Natural killer cell treated with Interleukin-12 subunit alpha and Interleukin-12 subunit beta and Interleukin-15 and Interleukin-18, amount 100 ng/mL, for 72 hours (primary cell): ENCODE measurements at places on chromosomes 2 and 18. TPM values are rescaled to one million over a fixed set of nuclear protein-coding genes. Genes with fewer than 3 reads are reported as not detected.

DNA sequence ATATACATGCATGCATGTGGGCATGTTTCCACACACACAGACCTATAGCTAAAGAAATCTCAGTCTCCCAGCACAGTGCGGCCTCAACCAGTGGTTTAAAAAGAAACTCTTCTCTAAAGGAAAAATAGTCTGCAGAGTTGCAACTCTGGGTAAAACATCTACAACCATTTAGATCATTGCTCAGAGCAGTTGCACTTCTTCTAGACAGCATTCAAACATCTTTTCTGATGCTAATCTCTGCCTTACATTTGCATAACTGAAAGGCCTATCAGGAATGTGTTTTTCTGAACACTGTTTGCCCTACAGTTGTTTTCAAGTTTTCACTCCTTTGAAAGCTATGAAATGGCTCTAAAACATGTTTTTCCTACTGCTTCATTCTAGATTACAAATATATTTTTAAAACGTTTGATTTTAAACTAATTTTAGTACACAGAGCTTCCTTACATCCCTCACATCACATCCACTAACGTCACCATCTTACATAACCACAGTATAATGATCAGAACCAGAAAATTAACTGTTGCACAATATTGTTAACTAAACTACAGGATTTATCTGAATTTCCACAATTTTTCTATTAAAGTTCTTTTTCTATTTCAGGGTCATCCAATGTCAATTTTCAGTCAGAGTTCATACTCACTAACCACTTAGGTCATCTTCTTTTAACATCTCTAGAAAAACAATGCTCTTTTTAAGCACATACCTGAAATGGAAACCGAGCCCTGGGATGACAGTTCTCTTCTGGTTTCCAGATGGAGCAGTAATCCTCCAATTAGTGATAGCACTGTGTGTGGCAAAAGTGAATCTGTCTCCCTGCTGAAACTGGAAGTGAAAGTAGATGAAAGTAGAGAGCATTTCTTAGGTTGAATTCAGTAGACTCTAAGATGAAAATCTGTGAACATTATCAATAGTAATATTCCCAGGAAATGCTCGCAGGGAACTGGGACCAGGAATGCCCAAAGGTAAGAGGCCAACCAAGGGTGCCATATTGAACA, 501.6 kb upstream of the GCFC2 start:
- no peak overlapping the region for H3K4me3 ChIP-seq
- no peak overlapping the region for H3K27ac ChIP-seq
- H3K4me1 ChIP-seq: no peaks in the 10 kb centered on the region
- no peaks in the 10 kb centered on the region for H3K36me3 ChIP-seq
- no peaks in the 10 kb centered on the region for H3K27me3 ChIP-seq

- H3K4me1 ChIP-seq: no peaks in the 10 kb centered on the region
- H3K27me3 ChIP-seq: no peaks in the 10 kb centered on the region
- DNase-seq: no peak
- H3K4me3 ChIP-seq: no peak overlapping the region
- H3K27ac ChIP-seq: no peak overlapping the region
Observed at GRCh38 chr2:875687-876615, 74.7 kb upstream of the SNTG2 start.

- peaks cover 8% of the 10 kb centered on the region for H3K4me1 ChIP-seq
- H3K4me3 ChIP-seq: no peak overlapping the region
- H3K36me3 ChIP-seq: peaks cover 12% of the 10 kb centered on the region
Observed at GRCh38 chr18:11955239-11956029, 25.9 kb upstream of the IMPA2 start.

- H3K27me3 ChIP-seq: no peaks in the 10 kb centered on the region
- no peak for DNase-seq
- no peaks in the 10 kb centered on the region for H3K36me3 ChIP-seq
- H3K27ac ChIP-seq: no peak overlapping the region
Observed at GRCh38 chr2:52500561-52500960, 1267.0 kb upstream of the CHAC2 start.

GRCh38 chr18:61580046-61580445, 246.8 kb downstream of the CDH20 start:
- DNase-seq: no peak
- H3K27me3 ChIP-seq: peaks cover 27% of the 10 kb centered on the region
- H3K4me1 ChIP-seq: no peaks in the 10 kb centered on the region
- no peaks in the 10 kb centered on the region for H3K36me3 ChIP-seq
- no peak overlapping the region for H3K4me3 ChIP-seq

GRCh38 chr2:237473878-237474441, 13.1 kb upstream of the MLPH start:
- H3K27me3 ChIP-seq: peaks cover 32% of the 10 kb centered on the region
- no peak overlapping the region for H3K4me3 ChIP-seq
- no peak for DNase-seq
- H3K4me1 ChIP-seq: peaks cover 4% of the 10 kb centered on the region
- no peak overlapping the region for H3K27ac ChIP-seq

DNA sequence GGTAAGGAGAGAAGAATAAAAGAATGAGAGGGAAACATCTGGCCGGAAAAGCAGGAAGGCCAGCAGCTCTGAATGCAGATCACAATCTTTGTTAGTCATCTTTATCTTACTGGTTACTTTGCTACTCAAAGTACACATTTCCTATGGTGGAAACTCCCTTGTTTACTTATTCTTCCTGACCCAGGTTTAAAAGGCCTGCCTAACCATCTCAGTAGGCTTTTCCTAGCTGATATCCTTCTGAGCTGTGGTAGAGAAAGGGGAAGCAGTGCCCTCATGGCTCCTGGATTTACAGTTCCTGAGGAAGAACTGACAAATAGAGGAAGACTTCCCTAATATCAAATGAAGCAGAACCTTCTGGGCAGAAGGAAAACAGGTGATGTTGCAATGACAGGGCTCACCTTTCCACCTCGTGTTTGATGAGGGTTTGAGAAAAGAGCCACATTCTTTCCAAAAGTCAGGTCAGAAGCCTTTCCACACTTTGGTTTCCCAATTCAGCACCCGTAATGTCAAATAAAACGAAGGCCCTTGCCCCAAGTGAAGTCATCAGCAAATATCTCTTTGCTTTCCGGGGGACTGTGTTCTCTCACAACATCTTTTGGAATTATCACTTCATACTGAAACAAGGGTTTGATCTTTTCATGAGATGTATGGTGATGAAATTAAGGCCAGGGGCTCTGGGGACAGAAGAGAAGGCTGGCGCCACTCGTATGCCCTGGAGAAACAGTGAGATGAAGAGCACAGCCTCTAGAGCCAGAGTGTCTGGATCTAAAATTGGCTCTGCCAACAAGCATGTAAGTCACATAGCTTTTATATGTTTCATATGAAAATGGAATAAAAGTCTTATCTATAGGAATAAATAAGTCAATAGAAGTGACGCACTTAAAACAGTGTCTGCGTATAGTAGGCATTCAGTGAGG, 26.7 kb upstream of the APOB start:
- no peak overlapping the region for H3K27ac ChIP-seq
- no peak for DNase-seq
- H3K36me3 ChIP-seq: no peaks in the 10 kb centered on the region
- peaks cover 5% of the 10 kb centered on the region for H3K27me3 ChIP-seq
- no peaks in the 10 kb centered on the region for H3K4me1 ChIP-seq

DNA sequence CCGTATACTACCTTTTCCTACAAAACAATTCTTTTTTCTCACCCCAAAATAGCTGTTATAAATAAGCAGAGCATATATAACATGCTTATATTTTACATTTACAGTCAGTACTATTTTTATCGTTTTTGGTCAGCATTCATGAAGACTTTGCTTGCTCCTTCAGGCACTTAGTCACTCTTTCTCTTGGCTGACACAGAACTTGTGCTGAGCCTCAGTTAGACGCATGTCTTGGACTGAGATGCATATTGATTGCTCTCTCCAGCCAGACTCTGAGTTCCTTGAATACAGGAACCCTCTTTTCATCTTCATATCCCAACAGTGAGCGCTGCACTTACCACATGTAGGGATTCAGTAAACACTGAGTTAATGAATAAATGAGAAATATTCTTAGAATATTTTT, 158.3 kb downstream of the RTN4 start:
- peaks cover 18% of the 10 kb centered on the region for H3K27me3 ChIP-seq
- no peak overlapping the region for H3K4me3 ChIP-seq
- no peak overlapping the region for H3K27ac ChIP-seq
- H3K36me3 ChIP-seq: no peaks in the 10 kb centered on the region
- no peak for DNase-seq

Gene VWA3B
- total RNA-seq: not detected

Gene UGT1A7
- not detected for total RNA-seq
